T-helper 2 cell treated with Interferon-gamma antibody and Interleukin-4, amounts not matched to agents 5 μg/mL and 100 μg/mL, for 36 hours (primary cell): ENCODE measurements at places on chromosomes 5 and 9.

DNA sequence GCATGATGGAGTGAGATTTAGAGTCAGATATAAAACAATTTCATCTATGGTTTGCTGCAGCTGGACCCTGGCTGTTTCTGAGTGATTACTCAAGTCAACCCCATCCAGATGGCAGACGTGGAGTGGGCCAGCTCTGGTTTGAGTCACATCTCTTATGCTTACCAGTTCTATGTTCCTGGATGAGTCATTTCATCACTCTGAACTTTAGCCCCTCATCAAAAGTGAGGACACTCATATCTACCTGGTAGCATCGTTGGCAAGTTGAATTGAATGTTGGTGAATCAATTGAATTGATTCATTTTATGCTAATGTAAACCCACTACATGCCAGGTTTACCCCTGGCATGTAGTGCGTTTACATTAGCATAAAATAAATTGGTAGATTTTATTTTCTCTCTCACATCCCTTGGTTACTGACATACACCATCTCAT lies 176.4 kb downstream of the FGF18 start:
- H3K4me1 ChIP-seq = no peaks in the 10 kb centered on the region
- no peak for DNase-seq
- H3K27ac ChIP-seq = no peak overlapping the region
- H3K27me3 ChIP-seq = no peaks in the 10 kb centered on the region

GRCh38 chr5:53575101-53575500 lies 14.7 kb downstream of the NDUFS4 start:
- H3K4me1 ChIP-seq = no peaks in the 10 kb centered on the region
- H3K36me3 ChIP-seq = no peaks in the 10 kb centered on the region
- H3K4me3 ChIP-seq = no peak overlapping the region
- H3K27me3 ChIP-seq = no peaks in the 10 kb centered on the region
- no peak overlapping the region for H3K27ac ChIP-seq

GRCh38 chr5:110038297-110038997 lies 348.7 kb downstream of the MAN2A1 start:
- H3K27me3 ChIP-seq = no peaks in the 10 kb centered on the region
- H3K4me1 ChIP-seq = no peaks in the 10 kb centered on the region
- no peak for DNase-seq
- no peaks in the 10 kb centered on the region for H3K36me3 ChIP-seq
- no peak overlapping the region for H3K4me3 ChIP-seq
- no peak overlapping the region for H3K27ac ChIP-seq

- no peak overlapping the region for H3K27ac ChIP-seq
- H3K36me3 ChIP-seq = peaks cover 27% of the 10 kb centered on the region
- no peak for DNase-seq
- H3K27me3 ChIP-seq = no peaks in the 10 kb centered on the region
These were observed 66.3 kb downstream of the ERBIN start for GRCh38 chr5:65992630-65993029.

DNA sequence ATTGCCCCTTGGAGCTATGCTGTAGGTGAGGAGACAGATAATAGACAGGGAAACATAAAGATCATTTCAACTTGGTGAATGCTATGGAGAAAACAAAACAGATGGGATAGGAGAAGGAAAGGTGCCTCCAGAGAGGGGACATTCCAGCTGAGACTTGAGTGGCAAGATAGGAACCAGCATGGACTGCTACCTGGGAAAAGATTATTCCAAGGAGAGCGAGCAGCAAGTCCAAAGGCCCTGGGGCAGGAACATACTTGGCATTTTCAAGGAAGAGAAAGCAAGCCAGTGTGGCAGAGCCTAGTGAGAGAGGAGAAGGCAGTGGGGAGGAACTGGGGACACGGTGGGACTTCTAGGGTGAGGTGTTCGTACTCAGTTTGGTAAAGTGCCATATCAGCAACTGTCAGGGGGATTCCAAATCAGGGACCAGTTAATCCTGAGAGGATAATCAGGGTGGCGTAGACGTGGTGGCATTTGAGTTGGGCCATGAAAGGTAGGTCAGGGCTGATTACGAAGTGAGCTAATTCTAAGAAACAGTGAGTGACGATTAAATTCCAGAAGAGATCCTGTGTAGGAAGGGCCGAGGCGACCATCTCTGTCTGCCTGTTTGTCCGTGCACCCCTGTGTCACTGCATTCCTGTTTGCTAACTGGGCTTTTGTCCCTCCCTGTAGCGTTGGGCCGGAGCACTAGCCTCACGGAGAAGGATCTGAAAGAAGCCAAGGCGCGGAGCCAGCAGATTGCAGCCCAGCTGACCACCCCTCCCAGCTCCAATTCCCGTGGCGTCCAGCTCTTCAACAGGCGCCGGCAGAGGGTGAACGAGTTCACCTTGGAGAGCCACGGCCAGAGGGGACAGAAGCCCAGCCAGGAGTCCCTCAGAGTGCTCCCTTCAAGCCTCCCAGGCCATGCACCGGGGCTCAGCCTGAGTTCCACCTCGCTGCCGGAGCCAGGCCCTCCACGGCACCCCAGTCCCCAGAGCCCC lies 7.1 kb downstream of the SYNPO start:
- peaks cover 4% of the 10 kb centered on the region for H3K27me3 ChIP-seq
- DNase-seq = no peak
- no peaks in the 10 kb centered on the region for H3K4me1 ChIP-seq
- H3K27ac ChIP-seq = no peak overlapping the region
- no peaks in the 10 kb centered on the region for H3K36me3 ChIP-seq

GRCh38 chr9:110095776-110096175 lies 112.2 kb downstream of the C9orf152 start:
- H3K4me1 ChIP-seq = peaks cover 31% of the 10 kb centered on the region
- H3K27me3 ChIP-seq = no peaks in the 10 kb centered on the region
- H3K4me3 ChIP-seq = no peak overlapping the region
- H3K27ac ChIP-seq = no peak overlapping the region
- no peak for DNase-seq

- no peak overlapping the region for H3K27ac ChIP-seq
- no peak overlapping the region for H3K4me3 ChIP-seq
- no peaks in the 10 kb centered on the region for H3K36me3 ChIP-seq
- DNase-seq = no peak
- H3K4me1 ChIP-seq = no peaks in the 10 kb centered on the region
These were observed 73.5 kb downstream of the EGFLAM start for GRCh38 chr5:38331831-38332230.

- no peaks in the 10 kb centered on the region for H3K4me1 ChIP-seq
- H3K4me3 ChIP-seq = no peak overlapping the region
- H3K27me3 ChIP-seq = no peaks in the 10 kb centered on the region
- DNase-seq = no peak
These were observed 150.4 kb downstream of the SPOCK1 start for GRCh38 chr5:137348759-137349158.

GRCh38 chr5:38535248-38535750 lies 21.1 kb downstream of the LIFR start:
- no peak overlapping the region for H3K4me3 ChIP-seq
- H3K36me3 ChIP-seq = no peaks in the 10 kb centered on the region
- no peak for DNase-seq
- peaks cover 11% of the 10 kb centered on the region for H3K27me3 ChIP-seq
